CD4-positive, alpha-beta T cell treated with Interleukin-21 for 1 hour (primary cell): ENCODE measurements at places on chromosomes 2 and 18.

DNA sequence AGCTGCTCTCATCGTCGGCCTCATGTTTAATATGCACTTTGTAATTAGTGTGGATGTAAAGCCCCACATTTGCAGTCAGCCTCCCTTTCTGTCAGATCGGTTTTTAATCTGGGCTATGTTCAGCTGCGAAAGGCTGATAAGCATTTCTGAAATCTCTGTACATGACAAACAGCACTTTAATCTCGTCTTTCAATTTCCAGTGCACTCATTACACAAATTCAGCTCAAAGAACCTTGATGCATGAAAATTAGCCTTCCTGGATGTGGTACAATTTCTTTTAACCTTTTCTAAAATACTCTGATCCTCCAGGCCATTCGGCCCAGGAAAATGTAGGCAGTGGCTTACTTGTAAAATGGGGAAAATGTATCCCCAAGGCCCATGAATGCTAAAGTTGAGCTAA is 265.1 kb downstream of the RND3 start:
- DNase-seq, result no peak

DNA sequence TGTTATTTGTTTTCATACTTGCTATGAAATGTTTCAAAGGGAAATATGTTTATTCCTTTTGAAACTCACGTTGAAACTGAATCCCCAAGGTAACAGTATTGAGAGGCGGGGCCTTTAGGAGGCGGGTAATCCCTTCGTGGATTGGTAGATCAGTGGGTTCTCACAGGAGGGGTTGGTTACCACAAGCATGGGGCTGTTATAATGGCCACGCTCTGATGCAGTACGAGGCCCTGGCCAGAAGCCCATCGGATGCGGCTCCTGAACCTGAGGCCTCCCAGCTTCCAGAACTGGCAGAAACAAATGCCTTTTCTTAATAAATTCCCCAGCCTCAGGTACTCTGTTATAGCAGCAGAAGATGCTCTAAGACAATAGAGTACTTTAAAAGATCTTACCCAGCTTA is 135.7 kb downstream of the ASB1 start:
- no peak for DNase-seq

- no peak for DNase-seq
Measured at GRCh38 chr2:120550282-120550681, 185.4 kb upstream of the GLI2 start.

- no peak for DNase-seq
Measured at GRCh38 chr2:12099374-12099773, 352.9 kb downstream of the LPIN1 start.
